HFFc6 (cell line): ENCODE measurements at places on chromosomes 4 and X. TPM values are rescaled to one million over a fixed set of nuclear protein-coding genes. Genes with fewer than 3 reads are reported as not detected.

The CT83 gene
- not detected in 3 replicates for total RNA-seq

The CT45A1 gene
- not detected in 3 replicates for total RNA-seq

The PNMA5 gene
- not detected in 3 replicates for total RNA-seq

The BMP2K gene
- 38.8 to 53.5 TPM (median 40.7 TPM) in 3 replicates for total RNA-seq

The AMBN gene
- not detected in 2 replicates for total RNA-seq

The GYPE gene
- total RNA-seq = 0.94 and 2.5 TPM in 2 replicates

The CT45A2 gene
- not detected in 3 replicates for total RNA-seq

The CT45A3 gene
- not detected in 3 replicates for total RNA-seq

The DCAF8L2 gene
- total RNA-seq = not detected in 3 replicates

The GRID2 gene
- total RNA-seq = not detected in 3 replicates

The AKAP4 gene
- not detected in 2 replicates for total RNA-seq

The SORCS2 gene
- total RNA-seq = 0.06 to 0.15 TPM in 2 of 3 replicates, not detected in the other

The NCAPG gene
- 17.8 to 37.0 TPM (median 32.4 TPM) in 3 replicates for total RNA-seq

GRCh38 chr4:58543465-58543864 is 1433.3 kb upstream of the IGFBP7 start:
- no peak for DNase-seq

- no peak for DNase-seq
Observed at GRCh38 chr4:43782391-43782790, 666.2 kb downstream of the KCTD8 start.

DNA sequence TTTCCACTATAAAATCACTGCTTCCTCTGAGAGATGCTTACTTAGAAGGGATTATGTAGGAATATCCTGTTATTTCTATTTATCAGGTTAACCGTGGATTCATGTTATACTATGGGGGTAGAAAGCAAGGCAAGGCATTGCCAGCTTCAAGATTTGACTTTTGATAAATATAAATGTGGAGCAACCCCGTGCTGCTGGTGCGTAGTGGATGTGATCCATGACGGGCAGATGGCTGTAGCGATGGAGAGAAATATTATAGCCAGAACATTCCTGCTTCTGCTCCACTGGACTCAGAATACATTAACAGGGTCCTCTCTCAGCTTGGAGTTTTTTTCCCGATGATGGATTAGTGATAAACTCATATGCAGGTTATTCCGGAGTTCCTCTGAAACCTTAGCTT is 157.6 kb downstream of the TENM3 start:
- DNase-seq = no peak

GRCh38 chr4:70471897-70472296 is at the start of gene MUC7:
MUC7 (plus strand) TSS chr4:70472197; CDS start chr4:70474022, 1,825 bp downstream.
- DNase-seq = no peak

GRCh38 chrX:7637066-7637465 is 205.9 kb upstream of the VCX start:
- no peak for DNase-seq

- no peak for DNase-seq
Observed at GRCh38 chr4:26331380-26331950, 10.7 kb downstream of the RBPJ start.

DNA sequence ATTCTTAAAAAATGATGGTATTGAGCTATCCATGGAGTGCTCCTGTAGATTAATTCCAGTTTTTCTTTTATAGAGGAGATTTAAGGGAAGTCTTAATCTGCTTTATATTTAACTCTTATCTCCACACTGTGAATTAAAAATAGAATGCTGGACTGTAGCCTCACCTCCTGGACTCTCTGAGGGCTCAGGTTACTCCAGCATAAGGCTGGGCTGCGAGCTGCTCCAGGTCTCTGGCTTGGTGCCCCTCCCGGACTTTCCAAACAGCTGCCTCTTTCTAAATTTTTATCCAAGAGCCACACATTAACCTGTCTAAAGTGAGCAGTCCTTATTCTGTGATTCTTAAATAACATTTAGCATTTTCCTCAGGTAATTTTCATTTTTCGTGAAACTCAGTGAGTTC is 218.7 kb upstream of the JADE1 start:
- DNase-seq = no peak

GRCh38 chrX:143853488-143853887 is 30.4 kb upstream of the UBE2NL start:
- no peak for DNase-seq

DNA sequence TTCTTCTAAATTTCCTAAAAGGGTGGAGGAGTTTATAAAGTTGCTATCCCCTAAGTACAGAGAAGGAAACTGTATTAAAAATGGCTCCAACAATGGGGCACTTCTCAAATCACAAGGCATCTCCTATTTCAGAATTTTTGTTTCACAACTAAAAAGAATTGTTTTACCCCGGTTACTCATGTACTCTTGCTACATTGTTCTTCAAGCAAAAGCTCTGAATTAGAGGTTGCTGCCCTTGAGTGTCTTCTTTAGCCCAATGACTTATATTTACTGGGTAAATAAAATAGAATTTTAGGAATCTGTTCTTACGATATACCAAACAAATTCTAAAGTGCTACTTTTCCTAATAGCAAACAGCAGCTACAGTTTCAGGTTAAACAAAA is 67.5 kb downstream of the PPEF2 start:
- DNase-seq = no peak

GRCh38 chr4:95714571-95714970 is 125.3 kb upstream of the PDHA2 start:
- DNase-seq = no peak

DNA sequence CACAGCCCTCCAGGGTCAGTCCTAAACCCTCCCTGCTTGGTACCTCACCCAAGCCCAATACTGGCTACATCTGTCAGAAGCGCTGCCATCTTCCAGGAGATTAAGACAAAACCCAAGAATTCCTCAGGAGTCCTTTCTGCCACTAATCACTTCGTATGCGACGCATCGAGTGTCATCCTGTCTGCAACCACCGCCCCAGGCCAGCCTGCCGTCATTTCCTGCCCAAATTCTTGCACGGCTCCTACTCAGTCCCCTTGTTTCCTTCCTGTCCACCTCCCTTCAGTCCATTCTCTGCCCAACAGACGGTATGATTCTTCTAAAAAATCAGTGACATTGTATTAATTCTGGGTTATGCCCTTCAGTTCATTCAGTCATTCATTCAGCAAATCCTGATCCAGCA is 113.6 kb downstream of the NFKB1 start:
- DNase-seq = no peak

DNA sequence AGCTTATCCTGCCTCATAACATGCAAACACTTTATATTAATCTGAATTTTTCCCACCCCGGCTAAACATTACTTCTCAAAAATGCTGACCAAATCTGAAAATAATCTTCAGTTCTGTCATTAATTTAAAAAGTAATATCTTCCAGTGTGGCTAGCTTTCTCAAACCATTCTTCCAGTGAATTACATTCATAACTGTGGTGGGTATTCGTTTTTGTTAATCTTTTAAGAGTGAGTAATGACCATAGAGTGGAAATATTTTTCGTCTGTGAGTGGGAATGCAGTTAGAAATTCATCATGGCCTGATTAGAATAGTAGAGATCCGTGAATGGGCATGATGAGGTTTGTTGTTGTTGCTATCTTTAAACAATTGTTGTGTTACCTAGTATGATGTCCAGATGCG is 138.6 kb upstream of the SFRP2 start:
- DNase-seq = peak; percentile 0

DNA sequence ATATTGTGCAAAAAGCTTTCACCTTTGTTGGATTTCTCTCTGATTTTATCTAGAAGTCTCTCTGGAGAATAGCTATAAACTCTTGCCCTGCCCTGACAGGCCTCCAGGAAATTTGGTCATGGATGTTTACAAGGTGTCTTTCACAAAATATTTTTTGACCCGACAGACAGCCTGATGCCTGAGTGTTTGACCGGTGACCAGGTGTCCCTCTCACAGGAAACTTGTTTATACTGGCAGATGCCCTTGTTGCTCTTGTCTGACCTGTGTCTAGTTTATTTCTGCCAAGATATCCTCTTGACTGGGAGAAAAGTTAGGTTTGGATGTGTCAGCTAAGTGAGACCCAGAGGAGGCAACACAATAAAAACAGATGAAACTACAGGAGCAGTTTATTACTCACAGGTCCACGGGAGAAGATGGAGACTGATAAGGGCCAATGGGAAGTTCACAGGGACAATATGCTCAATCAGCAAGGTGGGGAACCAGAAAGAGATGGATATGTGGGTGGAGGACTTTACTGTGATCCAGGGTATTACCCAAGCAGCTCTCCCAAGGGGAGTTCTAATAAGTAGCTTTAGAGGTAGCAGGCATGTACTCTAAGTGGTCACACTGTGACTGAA is 243.3 kb downstream of the ARAP2 start:
- DNase-seq = no peak

DNA sequence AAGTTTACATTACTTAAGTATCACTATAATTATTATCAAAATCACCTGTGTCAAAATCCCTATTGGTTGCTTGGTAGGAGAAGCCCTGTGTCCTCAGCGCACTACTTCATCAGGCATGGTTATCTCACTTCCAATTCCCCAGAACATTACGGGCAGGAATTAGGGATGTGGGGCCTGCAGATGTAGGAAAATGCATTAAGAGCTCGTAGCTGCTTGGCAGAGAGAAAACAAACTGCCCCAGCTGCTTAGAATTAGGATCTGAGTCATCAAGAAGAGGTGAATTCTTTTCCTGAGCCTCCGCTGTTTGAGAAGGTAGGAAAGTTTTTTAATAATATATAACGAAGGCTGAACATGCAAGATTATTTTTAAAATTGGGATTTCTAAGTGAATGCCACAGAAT is 31.1 kb upstream of the CLNK start:
- no peak for DNase-seq

GRCh38 chr4:10119278-10119677 is 2.7 kb upstream of the WDR1 start:
- no peak for DNase-seq

DNA sequence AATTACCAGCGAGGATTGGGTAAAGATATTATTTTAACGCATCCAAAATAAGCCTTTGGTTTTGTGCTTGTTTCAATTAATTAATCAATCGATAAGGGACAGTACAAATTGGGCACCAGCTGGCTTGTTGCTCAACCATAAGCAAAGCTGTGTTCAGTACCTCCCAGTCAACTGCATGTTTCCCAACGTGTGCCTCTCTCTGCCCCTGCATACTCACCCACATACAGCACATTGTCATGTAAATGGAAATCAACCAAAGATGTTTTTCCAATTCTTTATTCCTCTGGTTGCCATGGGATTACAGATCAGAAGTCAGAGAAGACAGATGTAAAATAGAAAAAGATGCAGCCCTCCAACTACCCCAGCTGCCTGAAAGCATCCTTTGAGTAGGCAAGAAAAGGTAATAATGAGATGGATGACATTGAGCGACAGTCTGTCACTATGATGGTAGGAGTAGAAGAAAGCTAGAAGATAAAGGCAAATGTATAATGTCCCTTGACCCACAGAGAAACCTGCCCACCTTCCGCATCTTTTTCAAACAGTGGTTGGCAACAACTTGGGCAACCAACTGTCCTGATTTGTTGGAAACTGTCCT is 92.7 kb upstream of the TSPAN7 start:
- no peak for DNase-seq

- DNase-seq = no peak
Observed at GRCh38 chrX:118179161-118179560, 62.6 kb upstream of the KLHL13 start.

DNA sequence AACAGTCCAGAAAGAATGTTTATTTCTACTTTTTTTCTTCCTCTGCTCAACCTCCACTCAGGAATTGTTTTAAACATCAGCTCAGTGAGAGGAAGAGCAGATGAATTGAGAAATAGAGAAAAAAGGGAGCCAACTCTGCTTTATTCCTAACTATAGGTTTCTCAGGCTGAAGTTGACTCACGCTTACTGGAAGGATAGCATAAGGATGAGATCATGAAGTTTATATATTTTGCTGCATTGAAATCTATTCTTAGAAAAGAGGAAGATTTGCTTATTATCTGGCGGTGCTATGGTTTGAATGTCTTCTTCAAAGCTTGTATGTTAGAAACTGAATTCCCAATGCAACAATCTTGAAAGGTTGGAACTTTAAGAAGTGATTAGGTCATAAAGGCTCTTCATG is 1673.4 kb upstream of the PCDH7 start:
- peak; percentile 73 for DNase-seq

DNA sequence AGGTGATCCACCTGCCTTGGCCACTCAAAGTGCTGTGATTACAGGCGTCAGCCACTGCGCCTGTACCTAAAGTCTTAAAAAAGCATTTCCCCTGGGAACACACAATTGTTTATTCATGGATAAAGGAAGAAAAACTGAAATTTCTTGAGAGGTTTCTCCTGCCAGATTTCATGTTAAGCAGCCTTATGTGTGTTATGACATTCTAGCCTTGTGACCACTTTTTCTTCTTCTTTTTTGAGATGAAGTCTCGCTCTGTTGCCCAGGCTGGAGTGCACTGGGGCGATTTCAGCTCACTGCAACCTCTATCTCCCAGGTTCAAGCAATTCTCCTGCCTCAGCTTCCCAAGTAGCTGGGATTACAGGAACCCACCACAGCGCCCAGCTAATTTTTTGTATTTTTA is 57.8 kb upstream of the PLAC8 start:
- DNase-seq = no peak

DNA sequence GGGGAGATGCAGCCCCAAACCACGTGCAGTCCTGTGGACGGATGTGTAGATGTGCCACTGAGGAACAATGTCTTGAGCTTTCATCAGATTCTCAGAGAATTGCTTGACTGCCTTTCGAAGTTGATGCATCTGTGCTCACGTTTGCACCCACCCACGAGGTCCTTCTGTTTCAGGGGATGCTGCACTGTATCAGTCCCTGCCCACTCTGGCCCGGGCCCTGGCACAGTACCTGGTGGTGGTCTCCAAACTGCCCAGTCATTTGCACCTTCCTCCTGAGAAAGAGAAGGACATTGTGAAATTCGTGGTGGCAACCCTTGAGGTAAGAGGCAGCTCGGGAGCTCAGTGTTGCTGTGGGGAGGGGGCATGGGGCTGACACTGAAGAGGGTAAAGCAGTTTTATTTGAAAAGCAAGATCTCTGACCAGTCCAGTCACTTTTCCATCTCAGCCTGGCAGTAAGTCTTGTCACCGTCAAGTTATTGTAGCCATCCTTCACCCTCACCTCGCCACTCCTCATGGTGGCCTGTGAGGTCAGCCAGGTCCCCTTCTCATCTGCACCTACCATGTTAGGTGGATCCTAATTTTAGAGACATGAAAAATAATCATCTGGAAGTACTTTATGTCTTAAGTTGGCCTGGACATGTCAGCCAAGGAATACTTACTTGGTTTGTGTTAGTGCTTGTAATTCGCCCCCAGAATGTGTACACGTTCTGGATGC is 36.4 kb upstream of the MSANTD1 start:
- DNase-seq = no peak

DNA sequence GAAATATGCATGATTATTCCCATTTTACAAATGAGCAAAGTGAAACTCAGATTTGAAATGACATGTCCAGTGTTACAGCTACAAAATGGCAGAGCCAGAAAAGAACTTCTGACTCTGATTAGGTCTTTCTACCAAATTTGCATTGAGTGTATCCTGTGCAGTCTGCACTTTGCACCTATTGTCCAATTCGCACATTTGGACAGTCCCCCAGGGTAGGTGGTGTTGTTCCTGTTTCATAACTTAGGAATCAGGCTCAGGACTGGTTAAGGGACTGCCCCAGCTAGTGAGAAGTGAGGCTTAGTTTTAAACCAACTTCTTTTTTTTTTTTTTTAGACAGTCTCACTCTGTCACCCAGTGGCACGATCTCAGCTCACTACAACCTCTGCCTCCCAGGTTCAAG is 137.9 kb upstream of the NALF2 start:
- no peak for DNase-seq
